ENCODE measurements at places on chromosomes 6 and 20.

- no peak for DNase-seq
Measured at GRCh38 chr6:14326774-14327173, 209.2 kb downstream of the CD83 start.

DNA sequence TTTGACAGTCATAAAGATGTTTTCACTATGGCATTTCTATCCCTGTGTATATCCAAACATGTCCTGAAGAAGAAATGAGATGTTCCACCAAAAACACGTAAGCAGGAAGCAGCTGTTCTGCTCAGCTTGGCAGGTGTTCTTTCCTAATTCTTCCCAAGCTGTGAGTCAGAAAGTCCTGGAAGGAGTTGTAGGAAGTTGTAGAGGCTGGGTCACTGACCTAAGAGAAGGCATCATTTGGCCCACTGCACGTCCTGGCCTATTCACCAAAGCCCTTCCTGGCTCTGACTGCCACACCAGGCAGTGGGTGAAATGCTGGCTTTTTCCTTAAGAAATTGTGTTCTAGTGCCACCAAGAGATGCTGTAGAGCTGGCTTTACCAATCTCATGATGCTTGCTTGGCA lies 40.3 kb downstream of the STX11 start:
- peak; percentile 9 for DNase-seq

GRCh38 chr20:62350098-62350628 lies 16.9 kb downstream of the LAMA5 start:
- peak; percentile 55 for DNase-seq

- no peak for DNase-seq
Measured at GRCh38 chr6:28977341-28978132, 27.6 kb downstream of the ZNF311 start.

GRCh38 chr6:151293688-151294016 lies 53.9 kb downstream of the AKAP12 start:
- no peak for DNase-seq

DNA sequence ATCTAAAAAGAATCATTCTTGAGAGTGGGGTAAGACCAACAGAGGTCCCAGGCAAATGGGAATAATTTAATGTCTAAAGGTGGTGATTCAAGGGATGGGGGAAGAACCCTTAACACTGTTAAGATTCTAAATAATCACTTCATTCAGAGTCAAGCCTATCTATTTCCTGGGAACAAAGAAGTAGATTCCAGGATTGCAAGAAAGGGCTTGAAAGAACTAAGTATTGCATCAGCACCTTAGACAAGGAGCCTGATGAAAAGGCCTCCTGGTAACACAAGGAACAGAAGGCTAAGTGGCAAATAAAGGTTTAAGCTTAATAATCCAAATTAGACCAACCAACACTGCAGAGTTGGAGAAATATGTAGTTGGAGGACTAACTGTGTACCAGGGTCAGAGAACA lies 620.7 kb upstream of the BTBD3 start:
- no peak for DNase-seq

GRCh38 chr20:41308290-41308711 lies 9.2 kb downstream of the ZHX3 start:
- peak; percentile 55 for DNase-seq

DNA sequence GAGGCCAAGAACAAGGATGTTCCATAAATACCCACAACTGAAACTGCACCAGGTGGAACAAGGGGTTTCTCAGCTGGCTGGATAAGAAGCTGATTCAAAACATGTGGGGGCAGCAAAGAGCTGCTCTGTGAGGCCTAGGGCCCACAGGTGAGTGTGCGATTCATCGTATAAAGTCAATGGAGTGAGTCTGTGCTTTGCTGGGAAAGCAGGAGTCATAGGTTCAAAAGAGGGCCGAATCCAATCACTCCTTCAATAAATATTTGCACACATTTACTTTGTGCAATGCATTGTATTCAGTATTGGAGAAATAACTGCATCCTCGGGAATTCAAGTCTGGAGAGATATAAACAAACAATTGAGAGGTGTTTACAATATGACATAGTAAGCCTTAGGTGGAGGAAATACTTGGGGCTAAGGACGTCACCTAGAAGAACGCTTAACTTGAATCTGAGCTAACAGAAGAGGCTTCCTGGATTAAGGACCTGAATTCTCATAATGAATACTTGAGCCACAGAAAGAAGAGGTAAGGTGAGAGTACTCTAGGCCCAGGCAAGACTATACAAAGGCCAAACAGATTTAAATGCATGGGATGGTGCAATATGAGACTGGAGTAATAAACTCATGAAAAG lies 83.7 kb upstream of the TMEM30A start:
- peak; percentile 60 for DNase-seq

DNA sequence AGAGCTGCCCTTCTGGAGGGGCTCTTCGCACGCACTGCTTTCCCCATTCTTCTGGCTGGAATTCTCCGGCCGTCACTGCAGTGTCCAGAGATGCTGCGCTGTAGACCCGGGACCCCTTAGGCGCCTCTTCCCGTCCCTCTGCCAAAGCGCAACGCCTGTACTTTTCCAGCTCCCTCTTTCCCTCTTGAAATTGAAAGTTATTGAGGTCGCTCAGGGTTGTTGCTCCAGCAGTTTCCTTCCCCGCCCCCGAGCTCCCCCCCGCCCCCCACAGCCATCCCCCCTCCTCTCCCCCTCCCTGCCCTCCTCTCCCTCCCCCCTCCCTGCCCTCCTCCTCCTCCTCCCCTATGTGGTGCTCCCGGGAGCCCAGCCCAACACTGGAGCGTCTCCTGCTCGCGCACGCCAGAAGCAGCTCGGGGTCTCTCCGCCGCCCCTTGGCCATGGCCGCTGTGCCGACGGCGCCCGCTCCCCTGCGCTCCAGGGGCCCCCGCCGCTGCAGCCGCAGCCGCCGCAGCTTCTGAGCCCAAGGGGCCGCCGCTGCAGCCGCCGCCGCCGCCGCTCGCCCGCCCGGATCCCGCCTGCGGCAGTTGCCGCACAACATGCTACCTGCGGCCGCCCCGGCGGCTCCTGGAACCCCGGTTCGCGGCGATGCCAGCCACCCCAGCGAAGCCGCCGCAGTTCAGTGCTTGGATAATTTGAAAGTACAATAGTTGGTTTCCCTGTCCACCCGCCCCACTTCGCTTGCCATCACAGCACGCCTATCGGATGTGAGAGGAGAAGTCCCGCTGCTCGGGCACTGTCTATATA lies at the start of gene RSPO3:
Gene RSPO3 (plus strand): TSS at position 374 of the 804 bp plus-strand sequence. CDS start 522 bp downstream, outside the sequence.
- DNase-seq: peak; percentile 37

DNA sequence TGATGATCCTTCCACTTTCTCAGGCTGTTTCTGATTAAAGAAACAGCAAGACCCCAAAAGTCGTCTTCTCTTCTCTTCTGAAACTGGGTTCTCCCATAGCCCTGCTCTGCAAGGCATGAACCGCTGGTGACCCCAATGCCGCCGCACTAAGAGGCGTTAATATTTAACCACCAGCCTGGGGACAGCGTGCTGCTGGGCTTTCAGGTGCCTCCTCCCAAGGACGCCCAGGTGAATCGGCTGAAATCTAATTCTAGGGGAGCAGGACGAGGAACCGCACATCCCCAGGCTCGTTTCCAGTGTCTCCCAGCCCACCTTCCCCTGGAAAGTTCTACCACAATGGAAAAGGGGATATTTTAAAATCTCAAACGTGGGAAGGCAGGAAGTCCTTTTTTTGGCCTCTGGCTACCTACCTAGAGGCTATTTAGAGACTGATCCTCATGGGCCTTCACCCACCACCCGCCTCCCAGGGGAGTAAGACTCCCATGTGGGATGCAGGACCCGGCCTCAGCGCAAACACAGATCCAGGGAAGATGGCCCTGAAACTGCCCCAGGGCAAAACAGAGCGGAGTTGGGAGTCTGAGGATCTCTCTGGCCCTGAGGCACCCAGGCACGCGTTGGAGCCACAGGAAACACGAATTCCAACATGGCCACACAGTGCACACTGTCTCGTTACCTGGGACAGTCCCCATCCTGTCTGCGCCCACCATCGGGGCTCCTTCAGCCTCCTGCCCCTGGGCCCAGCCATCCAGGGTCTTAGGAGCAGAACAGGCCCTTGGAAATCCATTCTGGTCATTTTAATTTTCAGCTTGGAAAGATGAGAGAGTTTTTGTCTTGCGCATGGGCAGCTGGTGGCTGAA lies 56.2 kb downstream of the BMP7 start:
- DNase-seq: no peak

DNA sequence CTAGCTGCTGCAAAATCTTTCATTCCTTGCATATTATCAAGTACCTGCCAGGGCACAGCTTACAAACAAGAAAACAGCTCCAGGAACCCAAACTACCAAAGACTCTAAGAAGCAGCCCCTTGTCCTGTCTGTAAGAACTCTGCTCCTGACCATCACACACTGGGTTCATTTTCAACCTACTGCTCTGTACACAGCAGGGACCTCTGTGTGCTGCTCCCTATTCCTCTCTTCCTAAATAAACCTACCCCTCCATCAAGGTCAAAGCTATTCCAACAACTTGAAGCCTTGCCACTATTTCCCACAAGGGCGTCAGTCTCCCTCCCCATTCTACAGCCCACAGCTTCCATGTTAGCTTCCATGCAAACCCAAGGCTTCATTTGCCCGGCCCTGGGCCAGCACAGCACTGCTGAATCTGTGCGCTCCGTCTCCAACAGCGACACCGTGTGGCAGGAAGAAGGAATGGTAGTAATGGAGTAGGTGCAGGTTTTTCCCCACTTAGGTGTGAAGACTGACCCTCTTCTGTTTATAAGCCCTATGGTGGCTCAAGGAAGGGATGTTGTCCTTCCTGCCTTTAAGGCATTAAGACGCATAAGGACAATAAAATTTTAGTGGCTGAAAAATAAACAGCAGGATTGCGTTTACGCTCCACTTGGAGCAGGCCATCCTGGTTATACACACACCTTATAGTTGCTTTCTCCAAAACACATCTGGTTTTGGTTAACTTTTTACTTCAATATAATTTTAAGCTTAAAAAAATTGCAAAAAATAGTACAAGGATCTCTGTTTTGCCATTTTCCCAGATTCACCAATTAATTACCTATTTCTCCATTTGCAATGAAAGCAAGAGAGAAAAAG lies 115.2 kb upstream of the NXT1 start:
- no peak for DNase-seq

GRCh38 chr6:105900125-105900937 lies 185.8 kb upstream of the PRDM1 start:
- DNase-seq: no peak

DNA sequence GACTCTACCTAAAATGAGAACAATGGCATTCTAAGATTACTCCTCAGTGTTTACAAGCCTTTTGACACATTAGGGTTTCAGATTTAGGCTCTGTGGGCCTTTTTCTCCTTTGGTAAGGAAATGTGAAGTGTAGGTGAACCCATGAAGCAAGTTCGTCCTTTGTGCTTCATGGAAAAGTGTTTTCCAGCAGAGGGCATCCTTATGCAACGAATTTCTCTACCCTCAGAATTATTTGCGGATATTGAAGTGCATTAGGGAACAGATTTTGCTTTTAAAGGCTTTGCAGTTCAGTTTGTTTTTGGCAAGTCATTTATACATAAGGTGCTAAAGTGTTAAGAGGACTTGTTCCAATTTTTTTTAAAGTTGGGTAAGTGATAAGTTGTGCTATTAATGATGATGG lies 55.7 kb upstream of the FERMT1 start:
- peak; percentile 37 for DNase-seq

- peak; percentile 48 for DNase-seq
Measured at GRCh38 chr20:45489083-45489531, 19.6 kb downstream of the WFDC2 start.
